Heart right ventricle (tissue), 16 donors: ENCODE measurements at places on chromosomes 3 and 15. TPM values are rescaled to one million over a fixed set of nuclear protein-coding genes. Genes with fewer than 3 reads are reported as not detected.

WDR49 gene
- total RNA-seq = 1.3 TPM

FEZF2 gene
- total RNA-seq = not detected

- DNase-seq = no peak
These were observed 166.7 kb upstream of the PRICKLE2 start for GRCh38 chr3:64392001-64392400.

DNA sequence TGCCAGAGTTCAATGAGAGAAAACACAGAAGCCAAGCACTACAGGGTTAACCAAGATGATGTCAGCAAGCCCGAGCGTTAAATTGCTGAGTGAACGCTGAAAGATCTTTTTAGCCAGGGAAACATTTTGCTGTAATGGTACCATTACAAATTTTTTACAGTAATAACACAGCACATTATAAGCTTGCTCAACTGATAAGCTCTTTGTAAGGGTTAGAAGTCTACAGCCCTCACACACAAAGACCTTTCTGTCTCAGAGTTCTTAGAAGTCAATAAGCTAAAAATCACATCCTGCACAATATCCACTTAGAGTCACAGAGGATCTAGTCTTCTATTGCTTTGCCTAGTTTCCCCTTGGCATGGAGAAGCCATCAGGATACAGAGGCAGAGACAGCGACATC lies 29.9 kb downstream of the CHSY1 start:
- DNase-seq = no peak

GRCh38 chr3:154307363-154307762 lies 16.9 kb downstream of the DHX36 start:
- DNase-seq = no peak

DNA sequence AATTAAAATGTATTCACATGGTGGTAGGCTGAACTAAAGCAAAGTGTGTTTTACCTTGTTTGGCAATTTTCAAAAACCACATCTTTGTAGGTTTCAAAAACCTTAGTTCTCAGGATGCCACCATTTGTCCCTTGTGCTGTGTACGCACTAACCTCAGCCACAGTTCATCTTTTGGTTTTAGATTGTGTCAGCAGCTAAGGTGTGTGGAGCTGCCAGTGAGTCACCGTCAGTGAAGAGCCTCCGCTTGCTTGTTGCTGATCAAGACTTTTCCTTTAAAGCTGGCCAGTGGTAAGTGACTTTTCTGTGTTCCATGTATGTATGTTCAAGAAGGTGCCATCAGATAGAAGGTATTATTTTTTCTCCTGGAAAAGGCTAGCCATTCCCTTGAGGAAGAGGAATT lies 21.1 kb downstream of the OXNAD1 start:
- no peak for DNase-seq

GMPS gene
- 30.8 TPM for total RNA-seq

DNA sequence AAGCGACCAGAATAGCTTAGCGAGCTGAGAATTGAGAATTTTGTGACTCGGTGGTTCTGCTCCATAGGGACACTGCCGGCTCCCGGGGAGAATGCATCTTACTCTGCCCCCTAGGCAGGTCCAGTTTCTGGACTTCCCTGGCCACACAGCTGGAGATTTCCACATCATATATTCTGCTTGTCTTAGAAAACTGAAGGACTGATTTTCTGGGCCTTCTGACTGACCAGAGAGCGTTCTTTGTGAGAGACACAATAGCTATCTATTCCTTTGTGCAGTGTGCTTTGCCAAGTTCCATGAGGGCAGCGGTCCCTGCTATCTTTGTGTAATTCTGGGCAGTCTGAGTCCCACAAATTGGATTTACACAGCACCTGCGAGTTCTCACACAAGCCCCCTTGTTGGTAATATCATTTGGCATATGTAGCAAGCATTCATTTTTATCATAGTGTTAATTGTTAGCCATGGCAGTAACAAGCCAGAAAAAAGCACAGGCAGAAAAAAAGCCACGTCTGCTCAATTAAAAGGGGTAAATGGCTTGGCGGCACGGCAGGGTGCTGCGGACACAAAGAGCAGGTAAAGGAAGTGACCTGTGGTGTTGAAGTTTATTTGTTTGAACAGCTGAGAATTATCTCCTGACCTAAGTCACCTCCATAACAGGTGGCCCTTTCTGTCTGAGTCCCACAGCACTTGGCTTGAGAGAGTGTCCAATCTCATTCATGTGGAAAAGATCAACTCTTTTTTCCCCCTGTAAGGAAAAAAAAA lies 688.7 kb downstream of the TUSC7 start:
- no peak for DNase-seq

GRCh38 chr3:74561881-74562280 lies 52.6 kb downstream of the CNTN3 start:
- DNase-seq = no peak

DNA sequence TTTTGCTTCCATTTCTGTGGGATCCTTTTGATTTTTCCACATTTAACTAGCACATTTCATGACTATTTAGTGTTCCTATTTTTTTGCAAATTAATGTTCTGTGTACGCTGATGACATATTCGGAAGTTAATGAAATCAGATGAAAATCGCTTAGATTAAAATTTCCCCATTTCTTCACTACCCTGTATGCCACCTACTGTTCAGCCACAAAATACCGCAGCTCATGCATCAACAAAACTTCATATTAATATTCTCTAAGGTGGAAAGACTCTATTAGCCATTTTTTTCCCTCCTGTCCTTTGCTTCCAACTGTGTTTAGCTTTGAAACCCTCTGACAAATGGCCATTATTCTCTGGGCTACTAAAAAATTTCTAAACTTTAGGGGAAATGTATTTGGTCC lies 300.6 kb downstream of the MECOM start:
- no peak for DNase-seq

SH2D7 gene
- not detected for total RNA-seq

DNA sequence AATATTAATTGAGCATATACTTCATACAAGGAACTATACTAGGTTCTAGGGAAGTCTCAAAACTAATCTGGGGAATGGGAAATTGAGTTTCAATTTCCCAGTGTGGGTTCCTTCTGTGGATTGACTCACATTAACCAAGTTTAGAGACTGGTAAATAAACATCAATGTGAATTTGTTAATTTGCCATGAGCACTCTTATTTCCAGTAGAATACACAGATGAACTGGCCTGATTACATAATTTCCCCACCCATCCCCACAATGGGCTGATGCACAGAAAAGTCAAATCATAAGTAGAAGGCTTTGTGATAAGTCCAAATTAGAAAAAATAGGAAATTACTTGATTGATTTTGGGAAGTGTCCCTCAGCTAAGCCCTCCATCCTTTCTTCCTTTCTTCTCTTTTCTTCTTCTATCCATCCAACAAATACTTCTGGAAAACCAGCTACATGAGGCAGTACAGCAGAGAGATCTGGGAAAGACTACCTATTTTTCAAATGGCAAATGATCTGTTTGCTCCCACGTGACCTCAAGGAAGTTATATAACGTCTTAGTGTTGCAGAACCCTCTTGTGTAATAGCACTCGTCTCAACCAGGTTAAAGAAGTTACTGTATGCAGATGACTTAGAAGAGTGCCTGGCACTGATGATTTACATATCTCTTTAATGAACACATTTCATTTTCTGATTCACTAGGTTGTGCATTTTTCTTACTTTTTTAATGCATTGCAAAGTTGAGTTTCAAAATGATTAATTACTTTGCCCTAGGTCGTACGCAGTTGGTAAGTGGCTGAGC lies 312.3 kb downstream of the SV2B start:
- no peak for DNase-seq

DNA sequence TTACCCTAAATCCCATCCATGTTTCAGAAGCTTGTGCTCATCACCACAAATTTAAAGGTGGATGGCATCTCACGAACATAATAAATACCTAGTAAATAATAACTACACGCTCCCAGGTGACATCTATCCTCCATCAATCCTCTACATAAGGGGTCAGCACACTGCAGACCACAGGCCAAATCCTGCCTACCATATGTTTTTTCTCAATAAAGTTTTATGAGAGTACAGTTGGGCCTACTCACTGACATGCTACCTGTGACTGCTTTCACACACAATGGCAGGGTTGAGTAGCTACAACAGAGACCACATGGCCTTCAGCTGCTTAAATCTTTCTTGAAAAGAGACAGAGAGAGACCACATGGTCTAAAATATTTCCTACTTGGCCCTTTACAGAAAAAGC lies 105.9 kb downstream of the LMLN start:
- no peak for DNase-seq

DNA sequence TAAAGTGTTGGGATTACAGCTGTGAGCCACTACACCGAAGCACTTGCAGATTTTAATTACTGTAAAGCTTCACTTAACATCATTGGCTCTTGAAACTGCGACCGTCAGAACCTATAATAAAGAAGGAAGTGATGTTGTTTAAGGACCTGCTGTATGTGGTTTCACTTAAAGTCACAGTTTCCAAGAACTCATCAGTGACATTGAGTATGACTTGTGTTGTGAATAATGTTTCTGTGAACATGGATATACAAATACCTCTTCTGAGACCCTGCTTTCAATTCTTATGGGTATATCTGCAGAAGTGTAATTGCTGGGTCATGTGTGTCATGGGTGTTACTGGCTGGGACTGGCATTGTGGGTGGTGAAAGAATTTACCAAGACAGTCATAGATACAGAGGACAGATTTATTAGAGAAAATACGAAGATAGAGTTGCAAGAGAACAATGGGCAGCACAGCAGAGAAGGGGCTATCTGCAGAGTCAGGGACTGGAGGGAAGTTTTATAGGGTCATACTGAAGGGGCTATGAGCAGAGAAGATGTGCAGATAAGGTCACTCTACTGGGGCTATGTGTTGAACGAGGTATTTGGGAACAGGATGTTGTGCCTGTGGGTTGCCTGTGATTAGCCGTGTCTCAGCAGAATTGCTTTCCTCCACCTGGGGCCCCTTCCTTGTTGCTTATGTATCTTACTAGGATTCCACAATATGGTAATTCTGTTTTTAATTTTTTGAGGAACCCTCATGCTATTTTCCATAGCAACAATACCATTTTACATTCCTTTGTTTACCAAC lies 4.5 kb downstream of the NDUFB5 start:
- DNase-seq = no peak

DNA sequence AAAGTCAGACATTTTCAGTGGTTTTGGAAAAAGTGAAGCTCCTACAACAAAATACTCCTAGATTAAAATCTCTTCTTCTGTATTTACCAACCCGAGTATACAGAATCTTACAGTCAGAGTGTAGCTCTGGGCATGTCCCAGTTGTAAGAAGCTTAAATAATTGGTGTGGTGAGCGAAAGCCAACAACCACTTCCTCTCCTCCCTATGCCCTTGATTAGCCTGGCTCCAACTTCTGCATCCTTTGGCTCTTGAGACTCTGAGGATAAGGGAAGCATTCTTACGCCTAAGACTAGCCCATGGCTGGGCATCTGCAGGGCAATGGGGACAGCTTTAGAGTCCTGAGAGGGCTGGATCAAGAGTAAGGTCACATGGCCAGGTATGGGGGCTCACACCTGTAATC lies 25.5 kb downstream of the RFT1 start:
- no peak for DNase-seq

- no peak for DNase-seq
These were observed 22.7 kb upstream of the IGF2BP2 start for GRCh38 chr3:185847506-185847905.

TEX55 gene
- total RNA-seq = not detected

- no peak for DNase-seq
These were observed 49.5 kb downstream of the CLDN1 start for GRCh38 chr3:190272747-190273146.

GRCh38 chr3:29618395-29619282 lies 337.8 kb downstream of the RBMS3 start:
- no peak for DNase-seq

DNA sequence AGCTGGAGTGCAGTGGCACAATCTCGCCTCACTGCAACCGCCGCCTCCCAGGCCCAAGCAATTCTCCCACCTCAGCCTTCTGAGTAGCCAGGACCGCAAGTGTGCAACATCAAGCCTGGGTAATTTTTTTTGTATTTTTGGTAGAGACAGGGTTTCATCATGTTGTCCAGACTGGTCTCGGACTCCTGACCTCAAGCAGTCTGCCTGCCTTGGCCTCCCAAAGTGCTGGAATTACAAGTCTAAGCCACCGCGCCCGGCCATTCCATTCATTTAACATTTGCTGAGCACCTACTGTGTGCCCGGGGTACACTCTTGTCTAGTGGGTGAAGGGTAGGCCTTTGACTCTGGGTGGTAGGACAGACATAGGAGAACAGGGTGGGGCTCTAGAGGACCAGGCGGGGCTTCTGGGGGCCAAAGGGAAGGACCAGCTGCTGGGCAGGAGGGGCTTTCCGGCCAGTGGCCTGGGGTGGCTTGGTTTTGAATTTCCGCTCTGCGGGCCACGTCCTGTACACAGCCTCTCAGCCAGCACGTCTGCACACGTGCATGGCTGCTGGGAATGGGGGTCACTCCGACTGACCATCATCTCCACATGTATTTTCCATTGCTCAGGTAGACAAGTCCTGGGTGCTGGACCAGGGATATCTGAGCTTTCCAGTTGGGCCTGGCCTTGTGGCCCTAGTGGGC lies 2.4 kb downstream of the SLC38A3 start:
- DNase-seq = no peak

DNA sequence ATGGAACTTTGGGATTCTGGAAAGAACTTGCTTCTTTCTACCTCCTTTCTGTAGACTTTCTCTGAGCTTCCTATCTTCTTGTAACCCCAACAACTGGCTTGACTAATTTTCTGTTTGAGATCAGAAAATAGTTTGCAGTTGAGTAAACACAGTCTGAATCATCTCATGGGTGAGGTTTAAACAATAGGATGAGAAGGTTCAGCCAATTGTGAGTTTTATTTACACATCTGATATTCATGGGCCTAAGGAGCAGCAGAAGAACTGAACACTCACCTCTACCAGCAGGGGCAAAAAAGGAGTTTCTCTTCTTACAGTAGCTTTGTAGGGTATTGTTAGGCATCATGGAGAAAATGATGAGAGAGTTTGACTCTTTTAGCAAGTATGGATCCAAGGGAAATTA lies 54.2 kb downstream of the DTWD1 start:
- DNase-seq = no peak

DNA sequence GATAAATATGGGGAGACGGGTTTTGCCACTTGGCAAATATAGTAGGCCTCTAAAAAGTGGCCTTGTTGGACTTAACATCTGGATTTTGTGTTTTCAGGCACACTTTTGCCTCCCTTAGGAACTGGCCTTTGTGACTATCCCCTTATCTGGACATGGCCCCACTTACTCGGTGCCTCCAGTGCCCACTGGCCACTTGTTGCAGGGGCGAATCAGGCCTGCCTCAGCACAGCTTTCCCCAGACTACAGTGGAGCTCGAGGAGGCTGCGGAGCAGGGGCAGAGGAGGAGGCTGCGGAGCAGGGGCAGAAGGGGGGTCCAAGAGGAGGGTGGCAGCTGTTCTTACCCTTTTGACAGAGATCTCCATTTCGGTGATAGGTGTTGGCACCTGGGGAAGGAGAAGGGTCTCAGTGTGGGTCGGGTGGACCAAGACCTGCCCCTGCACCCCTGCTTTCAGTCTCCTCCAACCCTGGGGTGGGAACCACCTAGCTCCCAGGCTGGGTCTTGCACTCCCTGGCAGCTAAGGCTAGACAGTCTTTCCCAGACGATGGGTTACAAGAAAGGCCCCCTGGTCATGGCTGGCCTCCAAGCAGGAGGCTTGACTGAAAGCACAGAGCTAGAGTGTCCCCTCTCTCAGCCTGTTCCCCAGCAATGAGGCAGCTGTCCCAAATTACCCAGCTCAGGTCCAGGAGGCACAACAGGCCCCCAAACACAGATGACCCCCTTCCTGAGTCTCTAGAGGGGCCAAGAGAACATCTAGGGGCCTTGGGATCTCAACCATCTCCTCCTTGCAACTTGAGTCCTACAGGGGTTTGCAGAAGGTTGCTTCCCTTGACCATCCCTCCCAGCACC lies 6.1 kb downstream of the SEMA3G start:
- no peak for DNase-seq

GRCh38 chr3:190224863-190225692 lies 97.2 kb downstream of the CLDN1 start:
- DNase-seq = no peak

- no peak for DNase-seq
These were observed 18.5 kb downstream of the FSTL1 start for GRCh38 chr3:120432150-120432860.

SNX22 gene
- total RNA-seq = 0.66 TPM
